ENCODE measurements at places on chromosomes 3 and 15. TPM values are rescaled to one million over a fixed set of nuclear protein-coding genes. Genes with fewer than 3 reads are reported as not detected.

The THSD4 gene
- 25.4 TPM for total RNA-seq

The GOLGA8G gene
- not detected for total RNA-seq

The ACKR2 gene
- 3.5 TPM for total RNA-seq

The CCR3 gene
- not detected for total RNA-seq

The CCR2 gene
- total RNA-seq = not detected

The ALAS1 gene
- total RNA-seq = 43.9 TPM

The LNP1 gene
- total RNA-seq = 0.77 TPM

The PLS1 gene
- total RNA-seq = 0.38 TPM

The KLHL40 gene
- not detected for total RNA-seq

The A4GNT gene
- total RNA-seq = not detected

The CLRN1 gene
- total RNA-seq = not detected

The GOLGA6L4 gene
- 1.8 TPM for total RNA-seq

DNA sequence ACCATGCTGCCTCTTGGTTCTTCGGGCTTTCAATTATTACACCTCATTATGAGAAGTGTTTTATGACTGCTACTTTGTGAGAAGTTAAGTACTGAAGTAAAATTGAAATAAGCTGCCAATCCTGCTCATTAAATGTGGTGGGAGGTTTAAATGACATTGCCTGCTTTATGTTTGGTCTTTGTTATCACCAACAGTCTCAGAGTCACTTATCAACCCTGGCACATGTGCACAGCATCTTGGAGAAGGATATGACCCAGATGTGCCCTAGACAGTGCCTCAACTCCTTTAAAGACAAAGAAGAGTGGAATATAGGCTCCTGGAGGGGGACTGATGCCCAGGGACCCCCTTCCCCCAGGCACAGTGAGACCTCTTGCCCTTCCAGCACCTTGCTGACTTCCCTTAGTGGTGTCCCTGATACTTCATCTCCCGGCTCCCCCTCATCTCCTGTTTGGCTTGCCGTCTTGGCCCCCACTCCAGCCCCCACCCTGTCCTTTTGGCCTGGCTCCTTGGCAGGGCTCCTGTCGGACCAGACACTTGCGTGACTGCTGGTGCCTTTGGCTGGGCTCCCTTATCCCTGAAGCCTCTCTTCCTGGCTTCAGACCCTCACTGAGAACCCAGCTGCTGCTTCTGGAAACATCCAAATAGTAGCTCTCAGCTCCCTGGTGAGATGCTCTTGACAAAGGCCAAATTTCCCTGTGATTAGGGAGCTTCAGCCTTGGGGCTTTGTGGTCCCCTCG is 39.8 kb downstream of the ARHGAP31 start:
- no peak for DNase-seq

- DNase-seq = no peak
Observed at GRCh38 chr3:190733591-190734146, 128.8 kb downstream of the GMNC start.

DNA sequence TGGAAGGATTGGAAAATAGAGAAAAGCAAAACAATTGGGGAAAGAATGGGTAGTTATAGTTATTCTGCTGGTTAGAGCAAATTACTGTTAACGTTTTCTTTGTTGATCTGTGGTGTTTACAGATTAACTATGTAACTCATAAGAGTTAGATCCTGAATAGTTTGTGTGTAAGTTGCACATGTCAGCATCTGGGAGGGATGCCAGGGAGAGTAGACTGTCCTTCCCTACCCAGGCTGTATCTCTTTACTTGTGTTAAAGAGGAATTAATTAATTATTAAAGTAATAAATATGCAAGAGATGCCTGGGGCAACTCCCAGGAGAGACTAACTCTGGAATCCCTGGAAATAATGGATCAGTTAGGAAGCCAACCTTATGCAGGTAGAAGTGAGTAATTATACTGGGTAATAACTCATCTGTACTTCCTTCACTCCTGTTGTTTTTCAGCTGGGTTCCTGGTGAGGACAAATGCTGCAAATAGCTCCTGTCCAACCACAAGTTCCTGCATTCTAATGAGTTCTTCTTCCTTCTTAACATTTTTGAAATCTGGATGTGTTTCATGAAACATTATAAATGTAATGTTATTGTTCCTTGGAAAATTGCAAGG is 18.9 kb downstream of the GHRL start:
- DNase-seq = no peak

DNA sequence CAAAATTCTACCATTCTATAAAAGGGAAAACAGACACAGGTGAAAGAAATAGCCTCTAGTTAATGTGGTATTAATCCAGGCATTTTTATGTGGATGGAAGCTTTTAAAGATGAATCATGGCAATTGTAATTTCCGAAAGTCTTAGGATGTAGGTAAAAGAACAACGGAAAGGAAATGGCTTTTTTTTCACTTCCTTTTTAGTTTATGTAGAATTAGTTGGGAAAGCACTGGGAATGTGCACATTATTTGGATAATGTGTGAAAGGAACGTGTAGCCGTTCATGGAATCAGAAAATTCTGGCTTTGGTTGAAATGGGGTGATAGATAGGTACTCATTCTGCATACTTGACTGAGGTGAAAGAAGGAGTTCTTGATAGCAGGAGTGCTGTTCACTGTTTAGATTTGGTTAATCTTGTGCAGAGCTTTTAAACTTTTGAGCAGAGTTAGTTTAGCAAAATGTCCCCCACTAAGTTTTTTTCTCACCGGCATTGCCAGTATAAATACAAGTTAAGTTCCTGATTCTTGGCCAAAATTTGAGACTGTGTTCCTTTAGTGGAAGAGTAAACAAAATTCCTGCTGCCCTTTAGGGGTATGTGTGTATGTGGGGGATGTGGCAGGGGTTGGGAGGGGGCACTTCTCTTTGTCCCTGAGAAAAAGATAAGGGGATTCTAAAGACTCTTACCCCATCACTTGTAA is 20.2 kb upstream of the UTS2B start:
- peak; percentile 86 for DNase-seq

DNA sequence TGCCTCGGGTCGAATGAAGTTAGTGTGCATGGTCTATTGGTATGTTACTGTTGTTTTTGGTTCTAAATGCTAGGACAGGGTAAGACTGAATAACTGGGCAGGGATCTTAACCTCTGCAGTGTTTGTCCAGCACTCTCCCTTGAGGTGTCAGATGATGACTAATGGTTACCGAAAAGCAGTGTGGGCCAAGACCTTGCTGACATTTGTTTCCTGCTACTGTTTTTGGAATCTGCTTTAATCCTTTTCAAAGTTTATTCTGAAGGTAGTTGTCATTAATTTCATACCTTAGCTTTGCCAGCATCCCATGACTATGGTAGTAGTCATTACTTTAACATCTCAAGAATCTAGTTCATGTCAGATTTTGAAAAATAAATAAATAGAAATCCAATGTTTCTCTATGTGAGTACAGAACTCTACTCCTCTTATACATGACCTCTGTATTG is 117.0 kb downstream of the P3H2 start:
- peak; percentile 95 for DNase-seq

- no peak for DNase-seq
Observed at GRCh38 chr15:77030928-77031375, 36.0 kb downstream of the PSTPIP1 start.

DNA sequence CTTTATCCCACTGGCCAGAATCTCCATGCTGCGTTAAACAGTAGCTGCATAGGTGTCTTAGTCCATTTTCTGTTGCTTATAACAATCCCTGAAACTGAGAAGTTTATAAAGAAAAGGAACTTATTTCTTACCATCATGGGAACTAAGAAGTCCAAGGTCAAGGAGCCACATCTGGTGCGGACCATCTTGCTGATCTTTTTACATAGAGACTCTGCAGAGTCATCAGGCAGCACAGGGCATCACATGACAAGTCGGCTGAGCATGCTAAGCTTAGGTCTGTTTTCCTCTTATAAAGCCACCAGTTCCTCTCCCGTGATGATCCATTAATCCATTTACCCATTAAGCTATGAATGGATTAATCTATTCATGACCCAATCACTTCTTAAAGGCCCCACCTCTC is 22.4 kb upstream of the FAM174B start:
- DNase-seq = no peak

GRCh38 chr3:46670000-46670890 is 23.2 kb downstream of the ALS2CL start:
- DNase-seq = no peak

- DNase-seq = peak; percentile 67
Observed at GRCh38 chr3:51974963-51975851, at the start of gene ABHD14A. TSS of gene ABHD14A (plus strand) at chr3:51975064. CDS start at chr3:51975136, 72 bp downstream.

GRCh38 chr3:173733029-173733652 is 335.6 kb downstream of the NLGN1 start:
- DNase-seq = peak; percentile 70

DNA sequence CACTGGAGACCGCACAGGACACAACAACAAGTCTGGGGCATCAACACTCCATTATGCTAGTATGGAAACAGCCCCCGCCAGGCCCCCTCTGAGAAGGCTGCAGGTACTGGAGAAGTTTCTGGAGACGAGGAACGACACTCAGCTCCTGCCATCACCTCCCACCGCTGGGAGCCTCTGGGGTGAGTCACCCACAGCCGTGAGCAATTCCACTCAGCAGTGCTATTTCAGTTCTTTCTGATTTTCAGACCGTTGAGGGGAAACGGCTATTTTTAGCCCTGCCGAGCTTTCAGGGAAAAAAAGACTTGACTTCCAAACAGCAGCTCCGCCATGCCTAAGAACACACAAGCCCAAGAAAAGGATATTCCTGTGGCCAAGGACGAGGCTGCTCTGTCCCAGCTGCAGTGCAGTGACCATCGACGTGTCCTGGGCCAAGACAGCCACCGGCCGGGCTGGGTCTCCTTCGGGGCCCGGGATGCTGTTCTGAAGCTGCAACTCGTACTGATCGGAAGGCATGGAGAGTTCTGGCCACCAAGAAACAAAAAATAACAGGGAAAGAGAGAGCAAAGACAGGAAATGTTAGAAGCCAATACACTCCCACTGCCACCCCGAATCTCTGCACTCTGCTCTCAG is 40.8 kb downstream of the NUP210 start:
- DNase-seq = peak; percentile 26

GRCh38 chr3:39990532-39990931 is 181.1 kb downstream of the MYRIP start:
- DNase-seq = peak; percentile 75

GRCh38 chr15:47395076-47395475 is 322.2 kb upstream of the SEMA6D start:
- no peak for DNase-seq

DNA sequence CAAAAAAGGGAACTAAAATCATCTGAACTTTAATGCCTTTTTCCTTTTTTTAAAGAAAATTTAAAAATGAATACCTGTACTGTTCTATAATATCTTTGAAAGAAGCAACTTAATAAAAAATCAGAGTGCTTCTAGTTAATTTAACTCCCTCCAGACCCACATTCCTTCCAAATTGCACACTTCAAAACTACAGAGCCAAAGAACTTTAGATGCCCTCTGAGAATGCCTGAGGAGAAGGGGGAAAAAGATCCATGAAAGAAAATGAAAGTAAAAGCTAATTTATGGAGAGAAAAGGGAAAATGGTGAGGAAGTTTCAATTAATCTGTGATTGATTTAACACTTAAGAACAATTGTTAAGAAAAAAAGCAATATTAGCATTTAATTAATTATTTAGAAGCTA is 1141.6 kb downstream of the IGSF11 start:
- no peak for DNase-seq

DNA sequence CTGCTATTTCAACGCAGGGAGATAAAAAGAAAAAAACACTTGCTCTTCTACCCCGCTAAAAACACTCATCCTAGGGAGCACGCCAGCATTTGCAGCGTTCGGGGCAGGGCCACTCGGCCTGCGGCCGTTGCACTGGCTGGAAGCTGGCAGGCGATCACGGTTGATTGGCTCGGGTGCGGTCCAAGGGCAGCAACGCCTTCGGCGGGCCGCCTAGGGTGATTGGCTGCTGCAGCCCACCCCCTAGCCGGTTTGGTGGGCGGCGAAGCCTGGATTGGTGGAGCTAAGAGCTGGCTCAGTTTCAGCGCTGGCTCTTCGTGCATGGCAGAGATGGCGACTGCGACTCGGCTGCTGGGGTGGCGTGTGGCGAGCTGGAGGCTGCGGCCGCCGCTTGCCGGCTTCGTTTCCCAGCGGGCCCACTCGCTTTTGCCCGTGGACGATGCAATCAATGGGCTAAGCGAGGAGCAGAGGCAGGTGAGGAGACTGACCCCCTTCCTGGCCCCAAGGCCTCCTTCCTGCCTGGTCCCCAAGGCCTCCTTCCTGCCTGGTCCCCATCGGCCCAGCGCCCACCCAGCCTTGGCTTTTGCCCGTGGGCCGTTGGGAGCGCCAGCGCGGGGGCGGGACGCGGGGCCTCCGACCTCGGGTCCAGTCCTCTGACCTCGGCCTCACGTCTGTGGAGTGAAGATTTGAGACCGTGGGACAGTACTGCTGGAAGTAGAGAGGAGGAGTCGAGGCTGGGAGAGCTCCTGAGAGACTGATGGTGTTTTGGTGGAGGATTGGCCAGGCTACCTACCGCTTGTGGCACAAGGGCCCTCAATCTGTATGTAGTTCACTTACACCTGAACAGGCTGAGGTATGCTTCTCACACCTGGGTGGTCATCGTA is at the start of gene IVD:
Gene IVD (plus strand): TSS at position 295 of the 881 bp plus-strand sequence. CDS start 33 bp downstream, at position 328.
- peak; percentile 98 for DNase-seq

- no peak for DNase-seq
Observed at GRCh38 chr15:88299497-88299896, 43.0 kb upstream of the NTRK3 start.

DNA sequence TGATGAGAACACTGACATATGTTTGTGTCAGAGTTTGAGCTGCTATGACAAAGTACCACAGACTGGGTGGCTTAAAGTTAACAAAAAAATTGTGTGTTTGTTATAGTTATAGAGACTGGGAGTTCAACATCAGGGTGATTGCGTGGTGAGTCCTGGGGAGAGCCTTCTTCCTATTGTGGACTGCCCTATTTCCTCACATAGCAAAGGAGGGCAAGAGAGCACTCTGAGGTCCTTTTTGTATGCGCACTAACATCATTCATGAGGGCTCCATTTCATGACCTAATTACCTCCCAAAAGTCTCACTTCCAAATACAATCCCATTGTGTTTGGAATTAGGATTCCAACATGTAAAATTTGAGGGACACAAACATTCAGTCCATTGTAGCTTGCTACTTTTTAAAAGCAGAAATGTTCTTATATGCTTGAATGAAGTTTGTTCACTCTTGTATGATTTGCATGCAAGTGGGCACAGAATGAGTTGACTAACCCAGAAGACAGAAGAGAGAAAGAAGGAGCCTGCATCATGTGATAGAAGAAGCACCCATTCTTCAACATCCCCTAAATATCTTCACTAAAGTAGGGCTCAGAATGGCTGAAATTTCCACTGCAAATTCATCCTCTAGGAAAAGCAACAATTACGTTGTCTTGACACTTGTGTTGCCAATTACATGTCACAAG is 18.9 kb upstream of the ALCAM start:
- no peak for DNase-seq

- no peak for DNase-seq
Observed at GRCh38 chr15:56088389-56088788, 95.0 kb upstream of the NEDD4 start.

DNA sequence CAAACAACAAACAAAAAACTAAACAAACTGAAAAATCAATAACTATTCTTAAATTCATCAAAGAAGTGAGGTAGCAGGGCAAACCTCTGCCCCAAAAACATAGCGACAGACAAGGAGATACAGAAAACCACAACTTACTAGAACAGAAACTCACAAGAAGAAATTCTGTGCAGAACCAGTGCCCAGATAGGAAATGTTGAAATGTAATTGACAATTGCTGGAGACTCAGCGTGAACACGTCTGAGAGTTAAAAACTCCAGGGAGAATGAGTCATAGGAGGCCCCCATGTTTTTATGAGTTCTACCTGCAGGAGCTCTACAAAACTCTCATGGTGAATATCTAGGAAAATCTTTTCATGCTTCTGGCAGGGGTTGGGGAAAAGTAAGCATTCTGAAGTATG is 95.5 kb upstream of the SETMAR start:
- DNase-seq = no peak

- no peak for DNase-seq
Observed at GRCh38 chr15:34652726-34653033, 69.2 kb upstream of the GOLGA8B start.

GRCh38 chr3:9398700-9399336 is 1.4 kb downstream of the SETD5 start:
- peak; percentile 70 for DNase-seq

Data from dermis microvascular lymphatic vessel endothelial cell (primary cell).